ENCODE measurements at places on chromosomes 2 and 18.

- no peak for DNase-seq
Measured at GRCh38 chr2:135904341-135904989, 28.2 kb upstream of the MCM6 start.

- DNase-seq = no peak
Measured at GRCh38 chr2:65728477-65729180, 296.2 kb upstream of the SPRED2 start.

GRCh38 chr2:173002751-173003541 is 72.7 kb upstream of the MAP3K20 start:
- no peak for DNase-seq

DNA sequence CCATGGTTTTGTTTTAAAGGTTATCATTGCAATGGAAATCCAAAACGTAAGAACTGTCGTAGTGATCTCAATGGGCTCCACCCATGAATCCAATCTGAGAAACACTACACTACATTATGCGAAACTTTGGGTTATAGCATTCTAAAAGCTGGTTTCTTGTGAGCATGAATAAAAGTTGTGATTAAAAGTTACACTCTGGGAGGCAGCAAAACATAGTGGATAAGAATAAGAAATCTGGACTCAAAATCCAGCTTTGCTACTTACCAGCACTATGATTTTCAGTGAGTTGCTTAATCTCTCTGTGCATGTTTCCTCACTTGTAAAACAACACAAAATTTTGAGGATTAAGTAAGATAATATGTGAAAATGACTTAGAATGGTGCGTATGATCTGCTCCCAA is 25.7 kb upstream of the THOC1 start:
- no peak for DNase-seq

DNA sequence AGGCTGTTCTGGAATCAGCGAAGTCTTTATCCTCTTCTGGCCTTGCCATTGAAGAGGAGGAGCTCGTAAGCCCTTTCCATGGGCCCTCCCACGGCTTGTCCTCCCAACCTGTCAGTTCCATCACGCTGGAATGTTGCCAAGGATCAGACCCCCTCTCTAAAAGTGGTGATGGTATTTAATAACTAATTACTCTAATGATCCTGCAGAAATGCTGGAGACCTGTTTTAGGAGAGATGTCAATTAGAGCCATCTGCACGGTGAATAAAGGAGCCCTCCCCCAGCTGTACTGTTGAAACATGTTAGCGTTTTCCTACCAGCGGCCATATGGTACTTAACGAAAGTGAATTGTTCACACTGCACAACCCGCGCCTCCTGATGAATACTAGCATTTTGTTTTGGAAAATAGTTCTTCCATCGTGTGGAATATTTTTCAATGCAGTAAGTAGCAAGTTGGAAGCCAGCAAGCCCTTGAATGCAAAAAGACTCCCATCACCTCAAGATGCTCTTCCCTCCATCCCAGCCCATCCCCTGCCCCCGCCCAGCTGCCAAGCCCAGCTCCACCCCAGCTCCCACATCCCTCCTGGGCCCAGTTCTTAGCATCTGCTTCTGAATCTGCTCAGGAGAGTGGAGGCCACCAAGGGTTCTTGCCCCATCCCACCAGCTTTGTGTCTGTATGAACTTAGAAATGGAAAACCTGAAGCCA is 145.4 kb downstream of the KLHL29 start:
- DNase-seq = no peak

GRCh38 chr2:206983161-206983859 is 44.0 kb downstream of the CPO start:
- DNase-seq = no peak
